ENCODE measurements at places on chromosomes 13 and 19. TPM values are rescaled to one million over a fixed set of nuclear protein-coding genes. Genes with fewer than 3 reads are reported as not detected.

Gene CGB5
- 0.39 TPM for total RNA-seq

Gene VSTM2B
- 0.09 TPM for total RNA-seq

Gene PRODH2
- total RNA-seq: 0.13 TPM

Gene ZNF85
- total RNA-seq: not detected

Gene LIM2
- not detected for total RNA-seq

Gene SMIM24
- total RNA-seq: 0.89 TPM

Gene SELENOV
- 0.05 TPM for total RNA-seq

Gene NCAN
- 0.06 TPM for total RNA-seq

Gene CGB3
- not detected for total RNA-seq

Gene NLRP9
- total RNA-seq: not detected

Gene NR1H2
- total RNA-seq: 55.3 TPM

Gene DUS3L
- total RNA-seq: 34.2 TPM

Gene SLC8A2
- 0.37 TPM for total RNA-seq

Gene SCN1B
- total RNA-seq: 19.2 TPM

Gene PRR22
- 2.6 TPM for total RNA-seq

Gene ADGRE2
- 0.43 TPM for total RNA-seq

Gene KLK4
- not detected for total RNA-seq

Gene DENND1C
- total RNA-seq: 0.17 TPM

Gene PLD3
- 259 TPM for total RNA-seq

Gene CFAP97D2
- total RNA-seq: not detected

Gene SYDE1
- total RNA-seq: 14.1 TPM

Gene ZNF43
- total RNA-seq: 2.9 TPM

Gene GPR4
- 0.31 TPM for total RNA-seq

Gene STX10
- total RNA-seq: 51.3 TPM

Gene FXYD1
- total RNA-seq: not detected

Gene KBTBD7
- 2.9 TPM for total RNA-seq

Data from A549 treated with dexamethasone at 1 μM for 4 hours (cell line).